Activated CD8-positive, alpha-beta memory T cell treated with anti-CD3 and anti-CD28 coated beads, Interleukin-2, amount 10 ng/mL, durations not matched to agents 7 days and 5 days (primary cell): ENCODE measurements at places on chromosomes 7 and 10. TPM values are rescaled to one million over a fixed set of nuclear protein-coding genes. Genes with fewer than 3 reads are reported as not detected.

DNA sequence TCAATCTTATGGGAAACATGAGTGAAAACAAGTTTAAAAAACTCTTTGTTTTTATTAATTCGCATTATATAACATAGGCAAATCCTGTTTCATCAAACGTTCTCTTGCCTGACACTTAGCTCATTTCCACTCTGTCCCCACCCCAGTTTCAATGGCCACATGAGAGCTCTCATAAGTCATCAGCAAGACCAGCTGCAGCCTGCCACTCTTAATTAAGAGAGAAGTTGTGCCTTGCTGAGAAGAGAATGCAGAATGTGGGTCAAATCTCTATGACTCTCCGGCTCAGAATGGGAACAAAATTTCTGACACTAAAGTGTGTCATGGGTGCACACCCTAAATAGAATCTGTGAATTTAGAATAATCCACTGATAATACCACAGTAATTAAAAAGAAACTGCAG is 39.6 kb downstream of the ASAH2 start:
- H3K27ac ChIP-seq, result peak overlapping the region; percentile 7
- DNase-seq, result no peak
- H3K4me1 ChIP-seq, result peaks cover 15% of the 10 kb centered on the region

DNA sequence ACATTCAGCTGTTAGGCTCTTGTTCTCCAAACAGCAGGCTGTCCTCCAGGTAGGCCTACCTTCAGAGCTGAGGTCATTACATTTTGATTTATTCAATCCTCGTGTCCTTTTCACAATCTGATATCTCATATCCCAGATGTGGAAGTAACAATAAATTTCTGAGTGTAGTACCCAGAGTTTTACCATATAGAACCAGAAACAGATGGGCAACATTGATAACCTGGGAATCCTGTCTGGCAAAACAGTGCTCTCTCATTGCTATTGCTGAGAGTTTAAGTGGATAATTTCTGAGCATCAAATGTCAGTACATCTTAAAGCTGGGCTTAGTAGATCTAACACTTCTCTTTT is 1007.8 kb downstream of the REEP3 start:
- no peak overlapping the region for H3K4me3 ChIP-seq
- no peak overlapping the region for H3K27ac ChIP-seq
- no peaks in the 10 kb centered on the region for H3K4me1 ChIP-seq
- no peaks in the 10 kb centered on the region for H3K27me3 ChIP-seq
- no peaks in the 10 kb centered on the region for H3K36me3 ChIP-seq

DNA sequence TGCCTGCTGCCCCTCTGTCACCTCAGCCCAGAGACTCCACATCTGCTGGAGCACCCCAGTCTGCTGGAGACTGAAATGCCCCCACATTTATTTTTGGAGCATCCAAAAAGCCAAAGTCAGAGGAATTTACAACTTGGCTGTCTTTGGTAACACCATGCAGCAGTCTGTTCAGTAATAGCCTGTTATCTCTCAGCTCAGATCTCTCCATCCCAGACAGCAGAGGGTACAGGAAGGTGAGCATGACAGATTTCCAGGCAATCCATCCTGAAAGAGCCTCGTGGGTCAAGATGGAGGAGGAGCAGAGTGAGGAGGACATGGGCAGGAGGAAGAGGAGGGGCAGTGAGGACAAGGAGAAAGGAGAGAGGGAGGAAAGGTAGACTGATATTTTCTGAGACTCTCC is 55.9 kb downstream of the GRID1 start:
- H3K4me1 ChIP-seq, result no peaks in the 10 kb centered on the region
- H3K36me3 ChIP-seq, result no peaks in the 10 kb centered on the region
- peaks cover 3% of the 10 kb centered on the region for H3K27me3 ChIP-seq
- H3K4me3 ChIP-seq, result no peak overlapping the region
- no peak for DNase-seq
- H3K27ac ChIP-seq, result no peak overlapping the region

DNA sequence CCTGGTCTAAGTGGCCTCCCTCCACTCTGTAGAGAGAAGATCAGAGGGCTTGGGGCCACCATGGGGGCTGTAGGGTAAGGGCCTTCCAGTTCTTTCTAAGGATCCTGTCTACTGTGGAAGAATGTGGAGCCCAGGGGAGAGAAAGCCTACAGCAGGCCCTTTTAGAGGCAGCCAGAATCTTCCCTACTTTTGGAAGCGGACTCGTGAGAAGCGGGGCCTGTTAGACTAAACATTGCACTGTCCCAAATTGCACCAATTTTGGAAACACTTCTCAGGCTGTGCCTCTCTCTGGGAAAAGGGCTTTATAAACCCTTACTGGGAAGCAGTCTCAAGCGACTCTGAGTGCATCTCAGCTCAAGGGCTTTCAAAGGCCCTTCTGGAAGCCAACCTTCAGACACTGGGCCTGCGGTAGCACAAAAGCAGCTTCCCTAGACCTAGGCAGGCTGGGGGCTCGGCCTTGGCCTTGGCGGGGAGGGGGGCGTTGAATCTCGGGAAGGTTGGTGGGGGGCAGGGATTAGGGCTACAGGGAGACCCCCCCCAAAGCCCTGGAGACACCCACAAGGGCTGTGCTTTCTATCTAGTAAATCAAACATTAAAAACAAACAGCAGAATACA is 298.1 kb downstream of the GFRA1 start:
- peak; percentile 1 for DNase-seq
- no peaks in the 10 kb centered on the region for H3K27me3 ChIP-seq
- no peaks in the 10 kb centered on the region for H3K4me1 ChIP-seq
- H3K36me3 ChIP-seq, result no peaks in the 10 kb centered on the region
- H3K4me3 ChIP-seq, result no peak overlapping the region

GRCh38 chr10:14412624-14413023 is 81.9 kb upstream of the FRMD4A start:
- no peak overlapping the region for H3K4me3 ChIP-seq
- H3K27ac ChIP-seq, result no peak overlapping the region
- peaks cover 15% of the 10 kb centered on the region for H3K4me1 ChIP-seq
- DNase-seq, result no peak
- H3K27me3 ChIP-seq, result peaks cover 39% of the 10 kb centered on the region
- no peaks in the 10 kb centered on the region for H3K36me3 ChIP-seq

DNA sequence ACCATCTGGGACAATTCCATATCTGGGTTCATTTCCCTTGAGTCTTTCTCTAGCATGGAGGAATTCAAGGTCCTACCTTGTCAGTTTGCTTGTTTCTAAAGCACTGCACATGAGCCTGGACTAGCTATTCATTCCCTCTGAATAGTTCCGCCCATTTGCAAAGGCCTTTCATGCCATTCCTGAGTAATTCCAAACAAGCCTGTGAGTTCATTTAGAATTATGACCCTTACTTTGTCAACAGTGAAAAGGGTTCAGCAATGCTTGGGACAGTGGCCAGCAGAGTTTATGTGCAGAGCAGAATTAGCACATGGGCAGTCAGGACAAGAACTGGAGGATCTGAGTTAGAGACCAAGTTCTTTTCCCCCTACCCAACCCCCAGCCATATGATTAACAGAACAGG is 27.9 kb upstream of the CRTAC1 start:
- no peak overlapping the region for H3K4me3 ChIP-seq
- H3K27ac ChIP-seq, result no peak overlapping the region
- DNase-seq, result no peak
- peaks cover 18% of the 10 kb centered on the region for H3K27me3 ChIP-seq
- H3K36me3 ChIP-seq, result no peaks in the 10 kb centered on the region

DNA sequence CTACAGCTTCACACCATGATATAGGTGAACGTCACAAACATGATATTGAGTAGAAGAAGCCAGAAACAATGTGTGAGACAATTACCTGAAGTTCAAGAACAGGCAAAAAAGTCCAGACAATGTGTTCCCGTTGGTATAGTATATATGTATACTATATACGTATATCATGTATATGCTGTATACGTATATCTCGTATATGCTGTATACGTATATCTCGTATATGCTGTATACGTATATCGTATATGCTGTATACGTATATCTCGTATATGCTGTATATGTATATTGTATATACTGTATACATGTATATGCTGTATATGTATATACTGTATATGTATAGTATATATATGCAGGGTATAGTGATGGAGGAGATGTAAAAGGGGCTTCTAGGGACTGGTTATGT is 10.8 kb downstream of the ZSCAN25 start:
- no peak overlapping the region for H3K4me3 ChIP-seq
- peaks cover 61% of the 10 kb centered on the region for H3K4me1 ChIP-seq
- peaks cover 76% of the 10 kb centered on the region for H3K36me3 ChIP-seq
- no peaks in the 10 kb centered on the region for H3K27me3 ChIP-seq
- DNase-seq, result no peak

DNA sequence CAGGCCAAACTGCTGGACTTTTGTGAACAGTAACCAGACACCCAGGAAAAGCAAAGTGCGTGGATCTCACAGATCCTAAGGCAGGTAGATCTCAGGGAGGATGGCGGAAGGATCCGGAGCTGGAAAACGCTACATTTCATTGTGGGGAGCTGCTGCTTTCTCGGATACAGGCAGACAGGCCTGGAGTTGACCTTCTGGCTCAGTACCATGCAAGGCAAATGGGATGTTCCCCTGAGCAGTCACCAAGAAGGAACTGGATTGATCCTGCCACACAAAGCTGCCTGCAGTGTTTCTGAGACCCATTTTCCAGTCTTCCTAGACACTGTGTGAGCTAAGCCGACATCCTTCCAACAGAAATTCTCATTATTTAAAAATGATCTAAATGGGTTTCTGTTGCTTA is 65.5 kb downstream of the ZRANB1 start:
- no peaks in the 10 kb centered on the region for H3K36me3 ChIP-seq
- H3K27me3 ChIP-seq, result peaks cover 27% of the 10 kb centered on the region
- H3K27ac ChIP-seq, result no peak overlapping the region
- H3K4me1 ChIP-seq, result no peaks in the 10 kb centered on the region
- no peak overlapping the region for H3K4me3 ChIP-seq

DNA sequence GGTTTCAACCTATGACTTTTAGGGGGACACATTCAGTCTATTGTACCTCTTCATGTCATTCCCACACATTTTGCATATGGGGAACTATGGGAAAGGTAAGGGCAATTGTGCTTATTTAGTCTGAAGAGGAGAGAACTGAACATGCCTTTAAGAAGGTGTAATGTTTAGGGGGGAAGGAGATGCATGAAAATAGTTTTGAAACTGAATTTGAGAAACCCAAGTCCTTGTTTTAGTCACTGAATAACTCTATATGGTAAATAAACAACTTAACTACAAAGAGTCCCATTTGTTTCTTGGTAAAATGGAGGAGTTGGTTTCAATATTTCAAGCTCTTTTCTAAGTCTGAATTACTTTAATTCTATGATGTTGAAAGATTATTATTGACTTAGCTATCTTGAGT is 166.1 kb downstream of the DNAJB9 start:
- no peak overlapping the region for H3K27ac ChIP-seq
- no peaks in the 10 kb centered on the region for H3K27me3 ChIP-seq
- no peak for DNase-seq

Gene ACTR1A
- total RNA-seq, result 72.2 TPM

Gene ZSWIM8
- total RNA-seq, result 73.6 TPM

Gene NFE2L3
- total RNA-seq, result 20.1 TPM
